ENCODE measurements at places on chromosomes 2 and 18.

GRCh38 chr2:156657809-156658208 is 221.6 kb downstream of the GPD2 start:
- DNase-seq, result no peak

DNA sequence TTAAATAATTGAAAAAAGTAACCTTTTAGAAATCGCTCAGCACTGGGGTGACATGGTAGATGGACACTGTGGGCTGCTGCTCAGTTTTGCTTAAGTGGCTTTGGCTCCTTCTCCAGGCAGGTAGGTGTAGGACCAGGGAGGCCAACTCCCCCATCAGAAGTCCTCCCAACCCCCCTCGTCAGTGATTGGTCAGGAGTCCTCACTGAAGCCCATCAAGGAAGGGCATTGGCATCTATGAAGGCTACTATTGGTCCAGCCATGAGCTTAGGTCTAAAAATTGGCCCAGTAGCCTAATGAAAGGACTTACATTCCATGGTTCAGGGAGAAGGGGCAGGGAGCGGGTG is 34.7 kb downstream of the ST3GAL5 start:
- no peak for DNase-seq

- DNase-seq, result peak; percentile 78
Observed at GRCh38 chr2:8234757-8235374, 447.0 kb upstream of the ID2 start.

GRCh38 chr2:86021396-86022378 is 84.0 kb downstream of the POLR1A start:
- DNase-seq, result no peak

DNA sequence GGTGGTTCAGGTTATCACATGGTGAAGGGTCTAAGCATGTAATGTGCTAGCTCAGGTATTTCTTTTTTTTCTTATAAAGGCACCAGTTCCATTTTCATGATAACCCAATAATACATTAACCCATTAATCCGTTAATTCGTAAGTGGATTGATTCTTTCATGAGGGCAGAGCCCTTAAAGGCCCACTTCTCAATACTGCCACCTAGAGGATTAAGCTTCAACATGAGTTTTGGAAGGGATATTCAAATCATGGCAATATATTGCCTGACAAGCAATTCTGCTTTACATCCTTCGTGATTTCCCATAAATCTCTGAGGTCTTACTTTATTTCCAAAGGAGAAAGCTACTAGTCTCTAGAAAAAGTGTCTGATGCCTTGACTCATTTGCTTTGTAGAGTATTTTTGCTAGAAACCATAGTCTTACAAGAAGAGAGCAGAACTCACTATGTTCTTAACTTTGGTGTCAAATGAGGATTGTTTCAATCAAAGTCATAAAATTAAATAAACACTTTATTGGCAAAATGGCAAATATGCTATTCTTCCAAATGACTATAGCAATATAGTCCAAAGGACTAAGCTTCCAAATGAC is 271.3 kb downstream of the KCNS3 start:
- DNase-seq, result peak; percentile 86

All from Karpas-422 (cell line).